NCI-H187 (cell line): ENCODE measurements at places on chromosomes 11 and 22.

GRCh38 chr22:24727218-24727851 lies 47.2 kb downstream of the PIWIL3 start:
- peak; percentile 41 for DNase-seq

DNA sequence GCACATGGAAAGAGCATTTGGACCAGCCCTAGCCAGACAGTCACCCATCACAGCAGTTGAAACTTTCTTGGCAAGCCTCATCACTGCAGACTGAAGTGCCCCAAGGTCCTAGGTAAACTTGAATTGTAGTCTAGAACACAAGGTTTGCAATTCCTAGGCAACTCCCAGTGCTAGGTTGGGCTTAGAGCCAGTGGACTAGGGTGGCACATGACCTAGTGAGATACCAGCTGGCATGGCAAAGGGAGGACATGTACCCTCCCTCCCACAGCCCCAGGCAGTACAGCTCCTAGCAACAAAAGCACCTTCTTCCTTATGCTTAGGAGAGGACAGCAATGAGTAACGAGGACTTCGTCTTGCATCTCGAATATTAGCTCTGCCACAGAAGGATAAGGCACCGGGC lies 889.5 kb downstream of the JRKL start:
- no peak for DNase-seq

DNA sequence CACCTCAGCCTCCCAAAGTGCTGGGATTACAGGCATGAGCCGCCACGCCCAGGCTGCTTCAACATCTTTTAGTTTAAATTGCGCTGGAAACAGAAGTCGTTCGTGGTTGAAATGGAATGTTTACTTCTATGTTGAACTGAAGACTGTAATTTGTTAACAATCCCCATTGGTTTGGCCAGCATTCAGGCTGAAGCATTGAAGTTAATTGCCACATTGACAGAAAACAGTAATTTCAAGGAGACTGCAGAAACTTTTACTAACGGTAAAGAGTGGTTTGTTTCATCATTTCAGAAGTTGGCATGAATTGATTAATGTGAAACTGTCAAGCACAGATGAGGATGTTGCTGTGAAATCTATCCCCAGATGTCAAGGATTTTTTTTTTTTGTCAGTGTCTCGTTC lies 14.2 kb downstream of the AP5B1 start:
- no peak for DNase-seq

GRCh38 chr11:4751201-4751600 lies 18.5 kb downstream of the OR51F1 start:
- no peak for DNase-seq

GRCh38 chr11:64747961-64748665 lies 4.2 kb upstream of the RASGRP2 start:
- DNase-seq: no peak

- DNase-seq: peak; percentile 31
These were observed 16.3 kb downstream of the CRYBB2 start for GRCh38 chr22:25235547-25236290.

DNA sequence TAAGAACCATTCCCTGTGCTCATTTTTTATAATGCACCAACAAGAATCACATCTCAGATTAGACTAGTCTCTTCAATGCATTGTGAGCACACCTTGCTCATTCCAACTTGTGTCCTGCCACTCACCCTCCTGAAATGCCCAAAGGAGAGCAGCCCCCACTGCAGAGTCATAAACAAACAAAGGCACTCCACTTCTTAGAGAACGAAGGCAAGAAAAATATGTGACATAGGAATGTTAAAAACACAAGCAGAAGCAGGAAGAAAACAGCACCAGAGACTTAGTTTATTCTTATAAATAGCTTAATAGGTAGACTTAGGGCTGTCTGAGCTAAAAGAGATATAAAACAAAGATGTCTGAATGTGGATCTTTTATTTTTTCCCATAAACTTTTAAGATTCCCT lies 57.2 kb downstream of the GUCY1A2 start:
- DNase-seq: no peak

DNA sequence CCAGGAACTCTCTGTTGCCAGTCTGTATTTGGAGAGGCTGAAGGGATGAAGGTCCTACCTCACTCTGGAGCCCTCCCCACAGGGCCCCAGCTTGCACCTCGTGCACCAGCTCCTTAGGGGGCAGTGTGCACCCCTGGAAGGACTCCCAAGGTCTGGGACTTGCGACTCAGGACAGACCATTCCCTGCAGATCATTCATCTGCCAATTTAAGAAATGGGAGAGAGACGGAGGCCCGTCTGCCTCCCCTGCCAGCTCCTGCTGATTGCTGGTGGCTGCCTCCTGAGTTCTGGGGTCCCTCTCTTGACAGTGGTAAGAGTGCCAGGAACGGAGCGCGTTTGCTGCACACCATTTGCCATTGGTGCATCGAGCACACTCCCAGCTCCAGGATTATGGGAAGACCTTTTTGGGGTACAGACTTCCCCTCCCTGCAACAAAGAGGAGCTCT lies 27.4 kb upstream of the MALAT1 start:
- no peak for DNase-seq
